Tibial artery (tissue), 4 donors: ENCODE measurements at places on chromosomes 5 and 9.
A peak's percentile ranks its signal among the peaks of the same experiment; 100 is the strongest.

DNA sequence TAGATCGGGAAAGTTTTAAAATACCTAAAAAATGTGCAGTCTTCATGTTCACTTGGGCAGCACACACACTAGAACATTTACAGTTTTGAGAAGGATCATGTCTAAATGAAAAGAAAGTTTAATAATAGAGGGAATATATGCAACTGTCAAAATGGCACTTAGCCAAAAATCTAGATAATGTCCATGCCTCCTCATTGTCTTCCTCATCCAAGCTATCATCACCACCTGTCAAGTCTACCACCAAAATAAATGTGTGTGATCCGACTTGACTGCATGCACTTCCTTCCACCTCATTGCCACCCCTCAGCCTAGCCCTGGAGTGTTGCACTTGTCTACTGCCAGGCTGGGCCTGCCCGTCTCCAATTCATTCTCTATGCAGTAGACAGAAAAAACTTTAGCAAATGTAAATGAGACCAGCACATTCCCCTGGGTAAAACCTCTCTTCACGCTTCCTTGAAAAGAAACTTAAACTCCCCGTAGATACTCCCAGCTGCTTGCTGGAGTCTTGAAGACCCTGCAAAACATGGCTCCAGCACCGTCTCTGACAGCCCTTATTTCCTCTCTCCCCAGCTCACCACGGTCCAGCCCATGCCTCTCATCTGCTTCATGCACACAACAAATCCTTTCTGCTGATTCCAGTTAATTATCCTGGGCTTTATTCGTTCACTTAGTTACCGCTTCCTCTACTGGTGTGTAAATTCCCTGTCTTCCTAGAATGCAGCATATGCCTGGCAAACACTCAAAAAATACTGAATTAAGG, 66.9 kb downstream of the FANCC start:
- DNase-seq: no peak

DNA sequence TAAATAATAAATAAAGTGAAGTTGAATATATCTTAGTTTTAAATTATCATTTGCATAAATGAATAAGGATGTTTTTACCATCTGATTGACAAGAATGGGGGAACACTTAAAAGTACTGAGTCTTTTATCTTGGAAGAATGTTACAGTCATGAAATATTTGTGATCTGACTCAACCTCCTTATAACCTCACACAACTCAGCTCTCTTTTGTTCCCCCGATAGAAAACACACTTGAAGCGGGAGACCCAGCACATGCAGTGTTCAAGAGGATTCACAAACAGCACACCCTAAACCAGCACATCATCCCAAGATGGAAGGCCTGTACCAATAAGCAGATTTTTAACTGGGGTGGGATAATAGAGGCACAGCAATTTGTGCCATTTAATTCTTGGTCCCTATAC, 15.5 kb downstream of the BAAT start:
- no peak for DNase-seq

DNA sequence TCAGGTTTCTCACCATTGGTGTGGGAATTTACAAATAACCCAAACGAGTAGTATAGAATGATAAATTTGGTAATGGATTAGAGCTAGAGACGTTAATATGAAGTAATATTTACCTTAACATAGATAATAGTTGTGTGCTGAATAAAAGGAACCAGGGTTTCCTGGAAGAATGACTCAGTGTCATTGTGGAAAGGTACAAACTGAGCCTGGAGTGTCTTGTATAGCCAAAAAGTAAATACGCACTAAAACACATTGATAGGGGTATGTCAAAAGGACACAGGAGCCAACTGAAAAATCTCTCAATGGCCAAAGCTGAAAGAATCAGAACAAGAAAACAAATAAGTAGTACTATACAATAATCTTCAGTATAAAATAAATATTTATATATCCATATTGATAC, 363.5 kb downstream of the SLCO4C1 start:
- no peak for DNase-seq

DNA sequence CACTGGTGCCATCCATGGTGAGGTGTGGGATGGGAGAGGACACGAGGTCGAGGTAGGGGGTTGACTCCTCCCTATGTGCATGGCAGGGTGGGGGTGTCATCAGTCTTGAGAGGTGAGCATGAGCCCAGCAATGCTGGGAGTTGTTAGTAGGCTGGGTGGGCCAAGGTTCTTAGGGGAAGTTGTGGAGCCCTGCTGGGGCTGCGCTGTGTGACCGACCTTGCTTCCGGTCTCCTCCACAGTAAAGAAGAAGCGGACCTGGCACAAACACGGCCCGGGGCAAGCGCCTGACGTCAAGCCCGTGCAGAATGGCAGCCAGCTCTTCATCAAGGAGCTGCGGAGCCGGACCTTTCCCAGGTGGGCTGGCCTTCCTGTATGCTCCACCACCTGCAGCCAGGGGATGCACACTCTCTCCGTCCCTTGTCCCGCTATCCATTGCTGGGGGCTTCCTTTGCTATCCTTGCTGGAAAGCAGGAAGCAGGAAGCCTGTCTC, 59.8 kb downstream of the PHF2 start:
- no peak for DNase-seq

GRCh38 chr9:120926397-120926928, at the start of gene TRAF1:
TSS of gene TRAF1 (minus strand) at chr9:120926796. CDS start at chr9:120926075, 721 bp downstream.
- DNase-seq: peak; percentile 69

GRCh38 chr9:93320591-93321219, 130.8 kb upstream of the FAM120A start:
- DNase-seq: no peak

GRCh38 chr9:127166651-127167524, 44.5 kb upstream of the ANGPTL2 start:
- no peak for DNase-seq

DNA sequence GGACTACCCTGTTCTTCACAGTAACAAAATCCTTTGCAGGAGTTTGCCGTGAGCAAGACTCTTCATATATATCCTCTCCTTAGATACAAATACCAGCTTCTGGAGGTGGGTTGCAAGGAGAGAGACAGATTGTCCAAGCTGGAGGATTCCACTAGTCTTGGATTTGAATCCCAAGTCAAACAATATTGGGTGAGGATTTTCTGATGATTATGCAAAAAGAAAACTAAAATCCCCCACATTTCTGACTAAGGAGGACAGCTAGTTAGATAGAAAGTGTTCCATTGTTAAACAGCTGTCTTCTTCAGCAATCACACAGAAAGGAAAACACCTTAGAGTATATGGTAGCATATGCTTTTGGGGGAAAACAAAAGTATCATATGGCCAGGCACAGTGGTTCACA, 54.2 kb downstream of the KLF4 start:
- no peak for DNase-seq
